NCI-H1436 treated with DMSO at 0.1 percent for 48 hours (cell line): ENCODE measurements at places on chromosomes 1 and 21.

DNA sequence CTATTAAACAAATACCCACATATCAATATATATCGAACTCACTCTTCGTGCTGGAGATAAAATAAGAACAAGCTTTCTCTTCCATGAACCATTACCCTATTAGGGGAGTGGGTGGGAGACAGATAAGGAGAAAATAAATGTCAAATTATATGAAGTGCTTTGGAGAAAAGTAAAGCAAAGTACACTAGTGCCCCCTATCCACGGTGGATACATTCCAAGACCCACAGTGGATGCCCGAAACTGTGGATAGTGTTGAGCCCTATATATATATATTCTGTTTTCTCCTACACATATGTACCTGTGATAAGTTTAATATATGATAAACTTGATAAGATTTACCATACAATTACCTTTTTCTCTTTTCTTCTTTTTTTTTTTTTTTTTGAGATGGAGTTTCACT is 54.6 kb downstream of the FH start:
- no peak for DNase-seq

DNA sequence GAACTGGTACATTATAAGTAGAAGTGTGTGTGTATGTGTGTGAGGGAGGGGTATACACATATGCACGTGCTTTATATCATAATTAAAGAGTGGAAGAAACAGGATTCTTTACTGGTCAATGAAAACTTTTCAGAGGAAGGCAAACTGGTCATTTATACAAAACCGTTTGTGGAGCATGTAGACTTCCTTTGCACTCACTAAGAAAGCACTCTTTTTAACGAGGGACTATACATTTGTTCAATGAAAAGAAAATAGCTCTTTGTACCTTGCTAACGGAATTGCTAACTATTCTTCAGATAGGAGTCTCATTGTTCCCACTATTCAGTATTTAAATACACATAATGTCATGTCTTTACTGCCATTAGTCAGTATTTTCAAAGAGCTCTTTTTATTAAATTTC is 219.3 kb downstream of the ST6GALNAC3 start:
- DNase-seq = no peak

DNA sequence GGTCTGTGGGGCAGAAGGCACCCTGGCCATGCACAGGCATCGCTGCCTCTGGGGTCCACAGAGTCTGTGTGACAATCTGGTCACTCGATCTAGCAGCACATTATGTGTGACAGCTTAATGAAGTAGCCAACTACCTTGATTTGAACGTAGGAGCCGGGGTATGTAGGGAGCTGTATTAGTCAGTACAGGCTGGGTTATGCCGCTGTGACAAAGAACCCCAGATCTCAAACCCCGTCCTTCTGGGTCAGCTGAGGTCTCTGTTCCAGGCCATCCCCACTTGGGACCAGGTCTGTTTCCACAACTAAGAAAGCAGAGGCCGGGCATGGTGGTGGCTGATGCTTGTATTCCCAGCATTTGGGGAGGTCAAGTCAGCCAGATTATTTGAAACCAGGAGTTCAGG is 8.3 kb upstream of the ATAD3B start:
- no peak for DNase-seq

DNA sequence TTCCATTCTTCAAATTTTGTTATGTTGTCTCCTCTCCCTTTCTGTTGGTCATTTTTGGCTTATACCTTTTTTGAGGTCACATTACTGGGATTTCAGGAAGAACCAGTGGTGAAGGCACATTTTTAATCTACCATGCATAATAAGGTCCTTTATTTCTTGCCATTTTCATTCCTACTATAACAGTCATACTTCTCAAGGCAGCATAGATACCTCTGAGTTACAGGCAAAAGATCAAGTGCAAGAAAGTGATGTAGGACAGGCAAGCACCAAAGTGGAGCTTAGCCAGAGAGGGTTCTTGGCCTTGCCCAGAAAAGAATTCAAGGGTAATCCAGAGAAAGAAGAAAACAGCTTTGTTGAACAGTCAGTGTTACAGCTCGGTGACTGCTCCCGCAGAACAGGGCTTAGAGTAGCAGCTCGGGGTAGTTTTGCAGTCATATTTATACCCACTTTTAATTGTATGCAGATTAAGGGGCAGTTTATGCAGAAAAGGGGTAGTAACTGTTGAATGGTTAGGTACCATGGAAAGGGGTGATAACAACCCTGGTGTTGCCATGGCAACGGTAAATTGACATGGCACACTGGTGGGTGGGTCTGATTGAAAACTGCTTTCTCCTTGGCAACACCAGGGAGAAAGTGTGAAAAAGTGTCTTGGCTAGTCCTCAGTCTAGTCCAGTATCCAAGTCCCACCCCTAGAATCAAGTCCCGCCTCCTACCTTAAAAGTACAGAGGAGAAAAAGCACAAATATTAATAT is 39.6 kb upstream of the DOCK7 start:
- no peak for DNase-seq

GRCh38 chr1:107788206-107789202 is 176.5 kb downstream of the VAV3 start:
- no peak for DNase-seq

- no peak for DNase-seq
Observed at GRCh38 chr1:230577537-230577936, 64.7 kb upstream of the COG2 start.
